Cardiac atrium fibroblast (primary cell): ENCODE measurements at places on chromosomes 11 and 22. TPM values are rescaled to one million over a fixed set of nuclear protein-coding genes. Genes with fewer than 3 reads are reported as not detected.

DBX1 gene
- total RNA-seq = not detected in 2 replicates

SLC6A5 gene
- total RNA-seq = not detected in 2 replicates

C11orf87 gene
- not detected in 2 replicates for total RNA-seq

RIBC2 gene
- total RNA-seq = 0.32 TPM in 1 of 2 replicates, not detected in the other

TMEM134 gene
- 32.7 and 46.2 TPM in 2 replicates for total RNA-seq

SLC29A2 gene
- total RNA-seq = not detected in 2 replicates

ANO5 gene
- total RNA-seq = 0.16 TPM in 1 of 2 replicates, not detected in the other

RTCB gene
- 75.8 and 78.3 TPM in 2 replicates for total RNA-seq
